ENCODE measurements at places on chromosomes 3 and 15. TPM values are rescaled to one million over a fixed set of nuclear protein-coding genes. Genes with fewer than 3 reads are reported as not detected.

Gene ACTRT3
- 4.9 TPM for total RNA-seq

Gene NR1I2
- total RNA-seq, result not detected

Gene PLIN1
- total RNA-seq, result not detected

Gene NSUN3
- 10.1 TPM for total RNA-seq

Gene XCR1
- total RNA-seq, result not detected

Gene CEMIP
- total RNA-seq, result 0.19 TPM

Gene SLC26A6
- total RNA-seq, result 20.4 TPM

Gene TEX55
- not detected for total RNA-seq

Gene SCAANT1
- not detected for total RNA-seq

Gene LDHAL6B
- total RNA-seq, result not detected

Gene STAB1
- total RNA-seq, result 267 TPM

Gene TNNC1
- not detected for total RNA-seq

Measured in vein endothelial cell (primary cell).